A549 treated with GW870086 at 1 μM for 4 hours (cell line): ENCODE measurements at places on chromosomes 2 and 18. TPM values are rescaled to one million over a fixed set of nuclear protein-coding genes. Genes with fewer than 3 reads are reported as not detected.

The CCDC74A gene
- total RNA-seq = 12.3 to 14.7 TPM (median 14.3 TPM) in 5 replicates

The COL6A3 gene
- 0.08 to 0.23 TPM (median 0.14 TPM) in 5 replicates for total RNA-seq

The CYS1 gene
- 1.2 to 1.5 TPM (median 1.3 TPM) in 5 replicates for total RNA-seq

The MYO7B gene
- total RNA-seq = 0.11 to 0.29 TPM (median 0.19 TPM) in 4 of 5 replicates, not detected in the other

The ANKRD30BL gene
- total RNA-seq = not detected in 5 replicates

The PRKRA gene
- total RNA-seq = 27.1 to 31.7 TPM (median 30.6 TPM) in 5 replicates

The UBXN2A gene
- total RNA-seq = 18.6 to 24.5 TPM (median 23.6 TPM) in 5 replicates

The CTNNA2 gene
- 0.14 to 1.5 TPM (median 0.20 TPM) in 5 replicates for total RNA-seq

The RIT2 gene
- total RNA-seq = not detected in 5 replicates

The EGR4 gene
- 0.09 to 0.42 TPM (median 0.24 TPM) in 4 of 5 replicates, not detected in the other for total RNA-seq

The MALL gene
- 166 to 184 TPM (median 172 TPM) in 5 replicates for total RNA-seq
